Activated T-cell treated with anti-CD3 and anti-CD28 coated beads, Interleukin-2, amount 50 U/mL, for 24 hours (primary cell): ENCODE measurements at places on chromosomes 16 and 17.
A peak's percentile ranks its signal among the peaks of the same experiment; 100 is the strongest.

GRCh38 chr17:2814481-2815341 is 18.5 kb downstream of the RAP1GAP2 start:
- peak; percentile 88 for DNase-seq

GRCh38 chr16:58028541-58029070 is 3.1 kb downstream of the MMP15 start:
- DNase-seq: no peak

DNA sequence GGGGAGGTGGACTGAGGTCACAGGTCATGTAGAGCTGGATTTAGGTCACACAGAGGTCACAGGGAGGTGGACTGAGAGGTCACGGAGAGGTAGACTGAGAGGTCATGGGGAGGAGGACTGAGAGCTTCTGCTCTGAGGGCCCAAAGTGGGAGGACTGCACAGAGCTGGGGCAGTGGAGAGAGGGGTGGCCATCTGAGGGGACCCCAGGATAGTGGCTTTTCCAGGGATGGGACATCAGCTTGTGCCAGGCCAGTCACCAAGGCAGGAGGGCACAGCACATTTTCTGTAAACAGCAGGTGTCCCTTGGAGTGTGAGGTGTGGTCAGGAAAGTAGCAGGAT is 26.1 kb upstream of the JPT2 start:
- DNase-seq: no peak

DNA sequence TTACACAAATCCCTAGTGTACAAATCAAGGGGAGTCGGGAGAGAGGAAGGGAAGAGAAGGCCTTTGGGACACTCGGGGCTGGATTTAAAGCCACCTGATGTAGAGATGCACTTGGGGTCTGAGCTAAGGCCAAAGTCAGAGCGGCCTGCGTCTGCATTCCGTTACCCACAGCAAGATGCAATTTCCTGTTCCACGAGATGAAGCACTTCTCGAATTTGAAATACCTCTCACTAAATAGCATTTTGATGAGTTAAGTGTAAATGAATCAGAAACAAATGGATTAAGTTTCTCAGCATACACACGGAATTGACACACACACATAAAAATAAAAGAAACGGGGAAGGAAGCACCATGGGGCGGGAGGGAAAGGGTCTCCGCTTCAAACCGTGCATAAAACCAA is 386.0 kb downstream of the SOX9 start:
- no peak for DNase-seq

DNA sequence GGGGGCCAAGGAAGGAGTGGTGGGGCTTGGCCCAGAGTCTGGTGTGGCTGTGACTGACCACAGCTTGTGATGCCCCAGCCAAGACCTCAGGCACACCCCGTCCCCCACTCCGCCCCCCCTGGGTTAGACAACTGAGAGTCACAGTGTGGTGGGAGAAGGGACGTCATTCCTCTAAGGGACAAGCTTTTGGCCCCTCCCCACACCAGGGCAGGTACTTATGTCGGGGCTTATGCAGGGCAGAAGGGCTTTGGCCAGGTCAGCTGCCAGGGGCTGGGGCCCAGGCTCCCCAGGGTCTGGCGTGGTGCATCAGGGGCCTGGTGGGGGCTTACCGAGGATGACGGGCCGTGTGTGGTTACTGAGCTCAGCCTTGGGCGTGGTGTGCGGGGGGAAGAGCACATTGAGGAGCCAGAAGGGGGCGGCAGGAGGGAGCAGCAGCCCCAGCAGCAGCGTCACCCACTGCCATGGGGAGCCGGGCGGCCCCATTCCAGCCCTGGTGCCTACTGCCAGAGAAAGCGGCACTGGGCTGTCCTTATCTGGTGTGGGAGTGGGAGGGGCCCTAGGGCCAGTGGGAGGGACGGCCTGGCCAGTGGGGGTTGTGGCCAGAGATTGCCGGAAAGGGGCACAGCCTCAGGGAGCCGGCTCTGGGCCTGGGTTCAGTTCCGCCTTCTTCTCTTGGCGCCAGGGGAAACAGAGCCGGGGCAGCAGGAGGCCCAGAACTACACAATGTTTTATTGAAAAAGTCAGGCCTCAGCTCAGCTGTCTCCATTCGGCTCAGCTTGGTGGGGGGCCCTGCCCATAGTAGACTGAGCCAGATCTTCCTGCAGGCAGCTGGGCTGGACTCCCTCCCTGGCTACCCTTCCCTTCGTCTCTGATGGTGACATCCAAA is at the start of gene LCAT:
LCAT (minus strand) TSS at position 502 of the 886 bp plus-strand sequence; CDS start at position 483, 19 bp downstream.
- DNase-seq: no peak

DNA sequence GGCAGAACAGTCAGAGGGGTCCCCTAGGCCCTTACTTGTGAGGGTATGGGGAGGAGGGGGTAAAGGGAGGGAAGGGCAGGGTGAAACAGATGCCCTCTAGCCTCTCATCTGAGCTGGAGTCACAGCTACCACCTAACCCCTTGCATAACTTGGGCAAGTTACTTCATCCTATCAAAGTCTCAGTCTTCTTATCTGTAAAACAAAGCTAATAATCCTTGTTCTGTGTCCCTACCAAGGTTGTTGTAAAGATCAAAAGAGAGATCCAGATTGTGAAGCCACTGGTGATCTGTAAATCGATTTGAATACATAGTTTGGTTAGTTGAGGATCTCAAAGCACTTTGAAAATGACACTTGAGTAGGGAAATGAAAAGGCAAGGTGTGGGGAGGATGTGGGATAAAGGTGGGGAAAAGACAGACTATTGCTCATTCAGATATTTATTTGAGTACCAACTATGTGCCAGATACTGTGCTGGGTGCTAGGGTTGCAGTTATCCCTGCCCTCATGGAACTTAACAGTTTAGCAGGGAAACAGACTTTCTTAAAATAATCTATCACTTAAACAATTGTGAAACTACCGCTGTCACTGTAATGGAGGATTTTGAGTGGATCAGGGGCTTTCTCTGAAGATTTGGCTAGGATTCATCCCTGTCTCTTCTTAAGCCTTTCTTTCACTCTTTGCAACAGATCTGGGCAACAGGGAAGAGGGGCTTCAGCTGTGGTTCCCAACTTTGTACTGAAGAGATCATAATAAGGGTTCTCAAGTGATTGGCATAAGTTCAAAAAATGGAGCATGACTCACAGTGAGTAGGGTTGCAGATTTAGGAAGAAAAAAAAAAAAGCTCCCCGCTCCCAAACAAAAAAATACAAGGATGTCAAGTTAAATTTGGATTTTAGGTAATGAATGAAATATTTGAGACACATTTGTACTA is 3.0 kb downstream of the HEATR9 start:
- no peak for DNase-seq

DNA sequence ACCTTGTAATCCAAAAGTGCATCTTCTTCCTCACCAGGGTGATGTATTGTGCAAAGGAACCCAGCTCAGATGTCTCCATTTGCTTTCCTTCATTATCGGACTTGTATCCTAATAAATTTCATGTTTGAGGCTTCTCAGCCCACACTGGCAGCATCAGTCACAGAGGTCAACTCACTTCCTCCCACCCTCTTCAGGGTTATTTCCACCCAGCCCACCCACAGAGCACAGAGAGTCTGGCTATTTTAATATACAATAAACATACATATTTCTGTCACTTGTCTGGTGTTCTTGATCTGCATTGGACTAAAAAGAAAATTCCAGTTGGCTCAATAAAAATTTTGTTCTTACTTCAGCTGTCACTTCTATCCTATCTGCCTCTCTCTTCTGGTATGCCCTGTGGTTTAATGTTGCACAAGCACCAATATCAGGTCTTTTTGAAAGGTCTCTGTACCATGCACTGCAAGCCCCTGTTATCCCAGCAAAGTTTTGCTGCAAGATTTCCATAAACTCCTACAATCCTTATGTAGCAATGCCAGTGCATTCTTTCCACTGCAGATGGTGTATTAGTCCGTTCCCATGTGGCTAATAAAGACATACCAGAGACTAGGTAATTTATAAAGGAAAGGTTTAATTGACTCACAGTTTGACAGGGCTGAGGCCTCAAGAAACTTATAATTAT is 201.8 kb downstream of the CDH11 start:
- DNase-seq: no peak

DNA sequence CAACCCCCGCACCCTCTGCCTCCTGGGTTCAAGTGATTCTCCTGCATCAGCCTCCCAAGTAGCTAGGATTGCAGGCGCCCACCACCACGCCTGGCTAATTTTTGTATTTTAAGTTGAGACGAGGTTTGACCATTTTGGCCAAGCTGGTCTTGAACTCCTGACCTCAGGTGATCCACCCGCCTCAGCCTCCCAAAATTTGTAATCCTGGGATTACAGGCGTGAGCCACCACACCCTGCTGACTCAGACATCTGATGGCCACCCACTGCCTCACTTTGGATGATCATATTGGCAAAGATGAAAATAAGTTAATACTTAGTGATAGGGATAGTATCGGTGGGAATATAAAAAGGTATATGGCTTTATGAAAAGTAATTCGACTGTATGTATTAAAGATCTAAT is 55.9 kb downstream of the GRB2 start:
- DNase-seq: no peak

DNA sequence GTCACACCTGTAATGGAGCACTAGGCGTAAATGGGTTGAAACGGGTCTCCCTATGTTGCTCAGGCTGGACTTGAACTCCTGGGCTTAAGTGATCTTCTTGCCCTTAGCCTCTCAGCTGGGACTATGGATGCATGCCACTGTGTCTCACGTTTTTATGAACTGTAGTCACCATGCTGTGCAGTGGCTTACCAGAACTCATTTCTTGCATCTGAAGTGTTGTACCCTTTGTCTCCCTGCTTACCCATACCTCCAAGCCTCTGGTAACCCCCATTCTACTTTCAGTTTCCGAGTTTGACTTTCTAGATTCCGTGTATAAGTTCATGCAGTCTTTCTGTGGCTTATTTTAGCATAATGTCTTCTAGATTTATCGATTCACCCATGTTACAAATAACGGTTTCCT is 7.7 kb downstream of the PYCARD start:
- DNase-seq: no peak

GRCh38 chr17:72706396-72706981 is 386.0 kb downstream of the SLC39A11 start:
- DNase-seq: no peak

GRCh38 chr17:57861000-57861789 is 11.4 kb upstream of the MRPS23 start:
- DNase-seq: peak; percentile 57

DNA sequence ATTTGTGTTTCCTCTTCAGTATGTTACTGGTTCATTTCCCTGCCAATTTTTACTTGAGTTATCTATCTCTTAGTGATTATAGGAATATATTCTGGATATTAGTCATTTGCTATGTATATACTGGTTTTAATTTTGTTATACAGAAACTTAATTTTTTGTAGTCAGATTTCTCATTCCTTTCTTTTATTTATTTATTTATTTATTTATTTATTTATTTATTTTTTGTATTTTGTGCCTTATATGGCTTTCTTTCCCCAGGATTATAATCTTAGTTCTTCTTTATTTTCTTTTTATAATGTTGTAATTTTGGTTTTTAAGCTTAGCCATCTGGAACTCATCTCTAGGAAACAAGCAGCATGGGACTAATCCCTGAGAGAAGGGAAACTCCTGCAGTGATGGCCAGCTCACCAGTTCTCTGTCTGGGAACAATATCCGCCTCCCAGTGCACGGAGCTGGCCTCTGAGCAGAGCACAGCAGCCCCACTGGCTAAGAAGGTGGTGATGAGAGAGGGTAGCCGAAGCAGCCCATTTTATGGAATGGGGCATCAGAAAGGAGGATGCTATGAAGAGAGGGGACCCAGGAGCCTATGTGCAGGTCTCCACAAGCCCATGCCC is 54.5 kb upstream of the ADORA2B start:
- DNase-seq: no peak

DNA sequence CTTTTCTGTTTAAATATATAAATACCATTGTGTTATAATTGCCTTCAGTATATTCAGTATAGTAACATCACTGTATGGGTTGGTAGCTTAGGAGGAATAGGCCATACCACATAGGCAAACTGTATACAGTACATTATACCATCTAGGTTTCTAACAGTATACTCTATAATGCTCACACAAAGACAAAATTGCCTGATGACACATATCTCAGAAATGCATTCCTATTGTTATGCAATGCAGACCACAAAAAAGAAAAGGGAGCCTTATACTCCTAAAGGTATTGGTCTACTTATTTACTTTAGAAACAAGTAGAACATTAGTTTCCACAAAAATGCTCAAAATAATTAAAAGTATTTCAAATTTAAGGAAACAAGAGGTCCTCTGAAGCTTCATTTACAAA is 47.9 kb downstream of the SETD6 start:
- no peak for DNase-seq

GRCh38 chr17:14334276-14334840 is 33.5 kb downstream of the HS3ST3B1 start:
- no peak for DNase-seq

DNA sequence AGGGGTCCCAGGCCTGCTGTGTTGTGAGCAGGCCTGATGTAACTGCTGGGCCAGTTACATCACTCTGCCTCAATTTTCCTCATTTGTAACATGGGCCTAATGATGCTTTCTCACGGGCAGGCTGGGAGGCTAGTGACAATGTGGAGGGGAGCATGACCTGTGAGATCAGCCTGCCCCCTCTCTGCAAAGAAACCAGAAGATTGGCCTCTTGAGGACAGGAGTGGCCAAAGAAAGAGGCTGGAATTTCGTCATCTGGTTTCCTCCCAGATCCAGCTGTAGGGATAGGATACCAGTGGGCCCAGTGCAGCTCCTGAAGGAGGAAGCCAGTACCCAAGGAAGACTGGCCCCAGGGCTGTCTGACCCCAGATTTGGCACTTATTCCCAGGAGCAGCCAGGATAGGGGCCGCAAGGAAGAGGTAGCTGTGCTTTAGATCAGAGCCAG is 615 bp upstream of the SREBF1 start:
- DNase-seq: no peak

DNA sequence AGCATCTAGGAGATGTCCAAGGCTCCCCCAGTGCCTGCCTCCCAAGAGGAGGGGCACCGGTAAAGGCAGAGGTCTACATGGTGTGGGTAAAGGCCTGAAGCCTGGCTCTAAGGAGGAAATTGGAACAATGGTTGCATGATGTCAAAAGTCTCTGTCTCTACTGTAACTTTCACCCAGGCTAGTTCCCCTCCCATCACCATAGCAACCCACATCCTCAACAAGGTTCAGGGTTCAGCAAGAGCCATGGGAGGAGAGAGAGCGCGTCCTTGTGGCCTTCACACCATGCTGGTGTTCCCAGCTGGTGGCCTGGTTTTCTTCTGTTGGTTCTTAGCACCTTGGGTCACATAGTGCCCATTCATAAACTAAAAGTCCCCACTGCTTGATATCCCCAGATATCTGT is 196.7 kb upstream of the CDH5 start:
- DNase-seq: no peak

DNA sequence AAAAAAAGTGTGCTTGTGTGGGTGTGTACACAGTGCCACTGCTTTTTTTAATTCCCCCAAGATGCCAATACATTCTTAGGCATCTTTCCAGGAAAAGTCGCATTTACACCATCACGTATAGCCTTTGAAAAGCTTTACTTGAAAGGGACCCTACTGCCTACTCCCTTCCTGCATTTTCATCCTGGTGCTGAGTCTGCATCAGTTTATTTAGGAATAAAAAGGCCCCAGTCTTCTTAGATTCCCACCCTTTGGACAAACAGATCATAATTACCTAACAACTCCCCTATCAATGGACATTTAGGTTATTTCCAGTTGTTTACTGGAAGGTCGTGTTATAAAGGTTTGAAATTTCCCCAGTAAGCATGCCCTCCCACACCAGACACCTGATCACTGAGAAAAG is 54.9 kb downstream of the CLEC16A start:
- DNase-seq: no peak
